ENCODE measurements at places on chromosomes 3 and 15.

DNA sequence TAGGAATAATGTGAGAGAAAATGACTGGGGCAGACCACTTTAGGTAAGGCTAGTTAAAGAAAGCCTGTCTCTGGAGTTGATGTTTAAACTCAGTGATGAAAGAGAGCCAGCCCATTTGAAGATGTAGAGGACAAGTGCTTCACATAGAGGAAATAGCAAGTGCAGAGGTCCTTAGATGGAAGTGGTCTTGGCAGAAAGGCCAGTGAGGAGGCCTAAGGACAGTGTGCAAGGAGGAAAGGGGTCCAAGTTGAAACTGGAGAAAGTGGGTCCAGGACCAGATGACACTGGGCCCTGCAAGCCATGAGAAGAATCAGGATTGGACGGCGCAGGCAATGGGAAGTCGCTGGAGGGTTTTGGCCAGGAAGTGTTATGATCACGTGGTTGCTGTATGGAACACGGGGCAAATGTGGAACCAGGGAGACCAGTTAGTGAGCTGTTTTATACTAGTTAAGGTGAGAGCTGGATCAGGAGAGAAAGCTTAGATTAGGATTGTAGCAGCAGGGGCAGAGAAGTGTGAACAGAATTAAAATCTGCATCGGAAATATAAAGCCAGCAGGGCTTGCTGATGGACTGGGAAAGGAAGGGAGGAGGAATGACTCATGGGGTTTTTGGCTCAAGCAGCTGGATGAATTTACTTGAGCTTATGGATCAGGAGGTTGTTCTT lies 48.0 kb upstream of the SCAANT1 start:
- peak overlapping the region; percentile 79 for H3K27ac ChIP-seq
- no peaks in the 10 kb centered on the region for H3K27me3 ChIP-seq

- no peak for DNase-seq
- no peaks in the 10 kb centered on the region for H3K27me3 ChIP-seq
- no peaks in the 10 kb centered on the region for H3K4me1 ChIP-seq
- H3K36me3 ChIP-seq, result no peaks in the 10 kb centered on the region
- H3K4me3 ChIP-seq, result no peak overlapping the region
- no peak overlapping the region for H3K27ac ChIP-seq
These were observed 93.7 kb upstream of the RBMS3 start for GRCh38 chr3:29186982-29187725.

DNA sequence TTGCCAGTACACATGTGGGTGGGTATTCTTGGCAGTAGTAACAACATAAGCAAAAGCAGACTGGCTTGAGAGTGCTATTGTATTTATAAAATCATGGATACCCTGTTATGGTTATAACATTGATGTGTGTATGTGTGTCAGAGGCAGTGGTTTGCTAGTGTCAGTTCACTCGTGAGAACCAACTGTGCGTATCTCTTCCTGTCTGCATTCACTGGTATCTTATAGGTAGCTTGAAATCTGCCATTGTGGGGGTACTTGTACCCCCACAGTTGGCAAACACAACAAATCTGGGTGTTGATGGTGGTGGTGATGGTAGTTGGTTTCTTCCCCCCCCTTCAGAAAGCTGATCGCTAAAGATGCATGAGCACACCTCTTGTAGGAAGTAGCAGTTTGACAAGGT lies 355.8 kb upstream of the SATB1 start:
- no peak for DNase-seq
- H3K4me1 ChIP-seq, result no peaks in the 10 kb centered on the region
- no peak overlapping the region for H3K27ac ChIP-seq
- H3K36me3 ChIP-seq, result no peaks in the 10 kb centered on the region

DNA sequence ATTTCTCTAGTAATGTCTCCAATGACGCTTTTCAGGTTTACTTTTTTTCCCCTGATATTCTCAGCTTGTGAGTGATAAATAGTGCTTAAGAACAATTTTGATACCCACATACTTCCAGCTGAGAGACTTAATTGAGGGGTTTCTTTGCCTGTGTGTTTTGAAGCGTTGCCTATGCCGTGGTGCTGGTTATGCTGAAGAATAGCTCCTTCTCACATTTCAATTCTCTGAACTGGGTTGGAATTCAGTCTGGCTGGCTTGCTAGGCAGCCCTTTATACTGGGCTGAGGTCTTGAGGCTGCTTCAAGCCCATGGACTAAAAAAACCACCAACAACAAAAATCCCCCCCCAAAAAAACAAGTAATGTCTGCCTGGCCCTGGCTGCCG lies 87.4 kb downstream of the CHST2 start:
- H3K4me3 ChIP-seq, result no peak overlapping the region
- H3K27me3 ChIP-seq, result no peaks in the 10 kb centered on the region
- no peaks in the 10 kb centered on the region for H3K4me1 ChIP-seq
- no peak overlapping the region for H3K27ac ChIP-seq
- DNase-seq, result no peak

GRCh38 chr15:67720556-67721175 lies 104.6 kb upstream of the SKOR1 start:
- H3K36me3 ChIP-seq, result no peaks in the 10 kb centered on the region
- H3K4me1 ChIP-seq, result no peaks in the 10 kb centered on the region
- no peak overlapping the region for H3K27ac ChIP-seq
- H3K4me3 ChIP-seq, result no peak overlapping the region

DNA sequence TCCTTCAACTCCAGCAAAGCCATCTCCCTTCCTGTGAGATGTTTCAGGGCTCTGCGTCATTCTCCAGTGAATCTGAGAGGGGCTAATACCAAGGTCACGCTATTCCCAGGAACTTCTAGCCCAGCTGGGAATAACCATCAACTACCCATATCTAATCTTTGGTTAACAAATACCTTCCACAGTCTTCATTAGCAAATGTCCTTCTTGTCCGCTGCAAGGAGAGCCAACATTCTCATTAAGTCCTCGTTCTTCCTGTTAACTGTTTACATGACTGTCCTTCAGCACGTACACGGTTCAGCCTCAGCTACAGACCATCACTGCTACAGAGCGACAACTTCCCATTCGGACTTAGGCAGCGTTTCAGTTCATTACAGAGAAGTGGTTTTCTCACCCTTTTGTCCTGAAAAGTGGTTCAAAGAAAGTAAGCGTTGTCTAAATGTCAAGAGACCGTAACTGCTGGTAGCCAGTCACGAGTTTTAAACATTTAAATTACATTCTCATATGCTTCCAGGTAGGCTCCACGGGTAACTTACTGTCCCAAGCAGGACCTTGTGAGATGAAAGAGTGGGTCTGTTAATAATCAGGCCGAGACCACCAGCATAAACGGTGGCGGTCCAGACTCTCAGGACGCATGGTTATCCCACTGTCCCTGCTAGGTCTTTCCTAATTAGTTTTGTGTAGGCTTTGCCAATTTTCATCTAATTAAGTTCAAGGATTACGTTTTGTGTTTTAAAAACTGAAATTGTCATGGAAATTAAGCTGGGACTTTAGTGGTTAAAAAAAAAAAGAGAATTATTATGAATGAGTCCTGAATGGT lies 63.8 kb downstream of the CHSY1 start:
- H3K4me3 ChIP-seq, result peak overlapping the region; percentile 28
- no peaks in the 10 kb centered on the region for H3K36me3 ChIP-seq
- no peak for DNase-seq
- H3K27me3 ChIP-seq, result no peaks in the 10 kb centered on the region

Data from uterus (tissue), 4 donors.